ENCODE measurements at places on chromosomes 4 and X. TPM values are rescaled to one million over a fixed set of nuclear protein-coding genes. Genes with fewer than 3 reads are reported as not detected.
A peak's percentile ranks its signal among the peaks of the same experiment; 100 is the strongest.

The RHOXF1 gene
- total RNA-seq, result not detected

GRCh38 chrX:63680423-63680822, 104.6 kb downstream of the ARHGEF9 start:
- DNase-seq, result no peak

DNA sequence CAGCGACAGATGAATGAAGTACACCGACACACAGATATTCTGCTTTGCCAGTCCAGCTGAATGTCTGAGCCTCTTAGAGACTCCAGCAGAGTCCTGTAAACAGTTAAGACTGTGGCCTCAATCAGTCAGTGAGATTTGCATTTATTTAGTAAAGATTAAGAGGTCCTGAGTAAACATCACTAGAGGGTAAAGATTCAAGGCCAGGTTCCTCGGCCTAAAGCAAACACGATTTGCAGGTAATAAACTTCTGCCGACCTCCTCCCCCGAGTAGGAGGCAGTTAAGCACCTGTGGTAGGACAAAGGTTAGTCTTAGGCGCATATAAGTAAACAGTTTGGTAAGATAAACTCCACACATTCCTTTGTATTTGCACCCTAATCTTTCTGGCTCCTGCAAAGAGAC, 99.6 kb downstream of the CFAP47 start:
- DNase-seq, result no peak

The IDUA gene
- total RNA-seq, result 21.7 TPM

DNA sequence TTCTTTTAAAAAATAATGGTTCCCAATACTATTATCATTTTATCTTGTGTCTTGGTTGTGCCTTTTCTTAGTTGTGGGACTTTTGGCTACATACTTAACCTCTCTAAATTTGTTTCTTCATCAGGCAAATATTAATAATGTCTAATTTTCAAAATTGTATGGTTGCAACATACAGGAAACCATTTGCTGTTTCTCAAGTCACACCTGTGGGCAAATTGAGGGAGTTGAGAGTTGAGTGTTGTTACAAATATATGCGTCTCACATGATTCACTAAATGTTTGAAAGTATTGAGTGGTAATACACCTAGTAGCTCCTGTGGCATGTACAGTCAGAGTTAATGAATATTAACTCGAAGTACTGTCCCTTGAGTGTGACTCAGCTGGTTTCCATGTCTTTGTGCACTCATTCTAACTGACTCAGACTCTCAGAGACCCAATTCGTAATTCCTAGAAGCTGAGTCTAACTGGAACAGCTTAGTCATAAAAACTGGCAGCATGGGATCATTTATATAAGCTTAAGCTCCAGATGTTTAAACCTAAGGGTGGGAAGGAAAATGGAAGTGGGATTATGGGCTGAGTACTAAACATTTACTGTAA, 802.4 kb downstream of the TRIML1 start:
- peak; percentile 78 for DNase-seq

DNA sequence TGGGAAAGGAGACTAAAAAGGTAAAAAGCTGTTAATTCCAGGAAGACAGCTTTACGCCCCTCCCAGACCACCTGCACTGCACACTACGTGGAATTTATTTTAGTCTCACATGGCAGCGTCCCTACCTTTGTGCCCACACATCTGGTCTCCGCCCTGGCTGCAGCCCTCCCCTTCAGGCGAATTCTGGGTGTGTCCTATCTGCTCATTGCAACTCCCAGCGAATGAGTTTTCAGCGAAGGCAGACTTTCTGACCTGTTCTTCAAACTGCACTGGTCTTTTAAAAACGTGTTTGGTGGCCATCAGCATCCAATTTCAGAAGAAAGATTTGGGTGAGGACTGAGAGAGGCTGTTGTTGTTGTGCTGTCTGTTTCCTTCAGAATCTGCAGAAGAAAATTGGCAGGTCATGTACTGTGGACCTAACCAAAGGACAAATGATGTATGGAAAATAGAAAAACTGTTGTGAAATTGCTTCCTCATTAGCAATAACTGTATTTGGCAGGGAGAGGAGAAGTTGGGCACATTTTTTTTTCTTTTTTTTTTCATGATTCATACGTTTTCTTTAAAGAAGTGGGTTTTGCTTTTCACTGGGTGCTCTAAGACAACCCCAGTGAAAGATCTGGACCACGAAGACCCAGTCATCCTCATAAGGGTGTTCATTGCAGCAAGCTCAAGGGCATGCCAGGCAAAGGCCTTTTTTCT, 4.2 kb downstream of the TLR8 start:
- no peak for DNase-seq

DNA sequence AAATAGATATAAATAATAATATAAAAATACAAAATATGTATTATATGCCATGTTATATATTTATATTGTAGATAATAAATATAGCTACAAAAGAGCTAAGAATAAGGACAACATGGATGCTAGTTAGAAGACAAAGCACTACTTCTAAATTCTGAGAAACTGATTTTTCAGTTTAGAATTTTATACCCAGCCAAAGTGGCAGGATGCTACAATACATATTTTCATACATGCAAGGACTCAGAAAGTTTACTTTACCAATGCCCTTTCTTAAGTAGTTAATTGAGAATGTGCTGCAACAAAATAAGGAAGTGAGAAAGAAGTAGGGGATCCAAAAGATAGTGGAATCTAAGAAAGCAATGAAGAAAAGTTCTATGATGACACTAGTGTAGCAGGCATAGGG, 64.5 kb downstream of the PDE5A start:
- no peak for DNase-seq

DNA sequence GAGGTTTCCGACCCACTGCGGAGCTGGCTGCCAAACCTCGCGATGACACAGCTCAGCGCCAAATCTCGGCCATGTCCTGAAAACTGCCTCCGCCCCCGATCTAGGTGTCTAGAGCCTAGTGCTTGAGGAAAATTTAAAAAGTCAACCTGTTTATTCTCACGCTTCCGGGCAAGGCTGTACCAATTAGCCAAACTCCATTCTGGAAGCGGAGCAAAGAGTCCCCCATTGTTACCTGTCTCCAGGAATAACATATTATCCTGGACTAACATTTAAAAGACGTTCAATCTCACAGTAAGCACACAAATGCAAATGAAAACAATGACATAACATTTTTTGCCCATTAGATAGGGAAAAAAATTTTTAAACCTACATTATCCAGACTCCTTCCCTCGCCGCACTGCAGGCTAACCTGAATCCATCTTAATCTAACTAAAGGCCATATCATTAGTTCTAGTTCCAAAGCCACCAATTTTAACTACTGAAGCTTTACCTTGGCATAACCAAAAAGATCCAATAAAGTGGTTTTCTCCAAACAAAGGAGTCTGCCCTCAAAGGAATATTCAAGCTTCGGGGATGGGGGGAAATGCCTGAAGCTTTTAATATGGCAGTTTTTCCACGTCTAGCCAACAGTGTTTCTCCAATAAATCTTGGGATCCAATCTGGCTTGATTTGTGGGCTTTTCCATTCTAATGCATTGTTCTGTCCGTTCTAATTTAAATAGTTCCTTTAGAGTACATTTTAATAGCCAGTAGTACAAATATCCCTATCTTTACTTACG, 1.9 kb downstream of the HUWE1 start:
- DNase-seq, result peak; percentile 6

The ZCCHC4 gene
- 35.1 TPM for total RNA-seq
